ENCODE measurements at places on chromosomes 13 and 19.

DNA sequence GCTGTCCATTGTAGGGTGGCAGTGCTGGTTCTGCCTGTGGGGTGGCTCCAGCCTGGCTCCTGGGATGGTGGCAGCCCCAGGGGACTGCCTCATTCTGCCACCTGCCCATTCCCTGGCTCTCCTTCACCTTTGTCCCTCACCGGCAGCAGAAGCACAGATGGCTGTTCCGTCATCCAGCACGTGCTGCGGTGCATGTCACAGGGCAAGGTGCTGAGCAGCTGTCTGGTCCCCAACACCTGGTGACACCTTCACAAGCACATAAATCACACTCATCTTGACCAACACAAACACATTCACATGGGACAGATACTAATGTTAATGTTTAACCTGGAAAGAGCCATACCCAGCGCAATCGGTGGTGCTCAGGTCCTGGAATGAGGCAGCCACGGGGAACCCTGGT is 126.8 kb downstream of the UQCRFS1 start:
- no peak for DNase-seq

- no peak for DNase-seq
Observed at GRCh38 chr13:70249332-70250064, 141.2 kb upstream of the KLHL1 start.

GRCh38 chr13:42865768-42866102 is 84.4 kb downstream of the FAM216B start:
- DNase-seq, result no peak

GRCh38 chr13:45015300-45015699 is 26.0 kb downstream of the GPALPP1 start:
- no peak for DNase-seq

DNA sequence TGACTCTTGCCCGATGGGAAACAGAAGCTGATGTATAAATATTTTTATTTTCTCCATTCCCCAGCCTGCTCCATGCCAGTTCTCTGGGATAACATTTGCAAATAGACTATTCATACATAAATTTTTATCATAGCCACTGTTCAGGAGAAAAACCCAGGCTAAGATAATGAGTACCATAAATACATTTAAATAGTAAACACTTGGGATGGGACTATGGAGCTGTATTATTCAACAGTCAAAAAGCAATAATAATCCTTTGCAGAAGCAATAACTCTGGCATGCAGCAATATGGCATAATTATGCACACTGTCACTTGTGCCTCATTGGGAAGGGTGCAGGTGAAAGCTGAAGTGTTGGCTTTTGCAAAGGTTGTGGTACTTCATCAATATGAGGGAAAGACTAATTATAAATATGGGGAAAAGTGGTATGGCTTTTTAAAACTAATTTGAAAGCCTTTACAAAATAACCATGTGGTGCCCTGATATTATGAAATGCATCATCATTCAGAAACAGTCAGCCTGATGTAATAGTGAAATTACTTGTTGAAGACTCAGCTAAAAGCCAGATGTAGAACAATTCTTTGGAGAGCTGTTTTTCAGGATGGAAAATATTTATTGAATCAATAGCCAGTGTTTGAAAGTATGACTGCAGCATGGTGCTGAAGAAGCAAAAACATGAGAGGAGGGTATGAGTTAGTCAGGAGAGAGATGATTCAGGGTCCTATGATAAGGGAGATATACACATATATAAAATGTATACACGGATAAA is 2476.7 kb downstream of the PCDH9 start:
- DNase-seq, result no peak
